ENCODE measurements at places on chromosomes 4 and X.

- no peak for DNase-seq
Measured at GRCh38 chrX:130071611-130072344, 38.5 kb downstream of the ELF4 start.

DNA sequence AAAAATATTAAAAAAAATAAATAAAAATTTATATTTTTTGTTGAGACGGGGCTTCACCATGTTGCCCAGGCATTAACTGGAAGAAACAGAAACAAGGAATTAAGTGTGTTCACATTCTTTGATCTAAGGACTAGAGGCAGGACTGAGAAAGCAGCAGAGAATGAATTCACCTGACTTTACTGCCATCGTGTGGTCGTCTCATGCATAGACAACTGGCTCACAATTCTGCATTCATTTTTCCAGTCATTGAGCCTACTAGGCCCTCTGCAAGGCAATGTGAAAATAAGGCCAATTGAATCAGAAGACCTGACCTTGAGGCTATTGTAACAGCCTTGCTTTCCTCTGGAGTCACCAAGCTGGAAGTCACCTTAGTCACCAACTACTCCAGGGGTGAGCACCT is 37.4 kb downstream of the LHFPL1 start:
- no peak for DNase-seq

DNA sequence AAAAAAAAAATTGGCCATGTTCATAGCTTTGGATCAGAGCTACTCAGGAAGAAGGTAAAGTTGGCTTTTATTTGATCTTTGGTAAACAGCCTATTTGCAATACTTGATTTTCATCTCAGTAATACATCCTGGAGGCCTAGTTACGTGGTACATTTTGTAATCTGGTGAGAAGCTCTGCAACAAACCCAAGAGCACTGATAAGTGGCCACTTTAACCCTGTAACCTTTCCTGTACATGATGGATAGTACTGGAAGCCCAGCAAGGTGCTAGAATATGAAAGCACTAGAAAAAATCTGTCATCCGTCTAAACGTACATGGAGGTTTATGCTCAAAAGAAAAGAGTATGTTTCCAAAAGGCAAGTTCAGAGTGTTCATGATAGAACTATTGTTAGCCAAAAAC is 88.3 kb upstream of the BMP2K start:
- no peak for DNase-seq

DNA sequence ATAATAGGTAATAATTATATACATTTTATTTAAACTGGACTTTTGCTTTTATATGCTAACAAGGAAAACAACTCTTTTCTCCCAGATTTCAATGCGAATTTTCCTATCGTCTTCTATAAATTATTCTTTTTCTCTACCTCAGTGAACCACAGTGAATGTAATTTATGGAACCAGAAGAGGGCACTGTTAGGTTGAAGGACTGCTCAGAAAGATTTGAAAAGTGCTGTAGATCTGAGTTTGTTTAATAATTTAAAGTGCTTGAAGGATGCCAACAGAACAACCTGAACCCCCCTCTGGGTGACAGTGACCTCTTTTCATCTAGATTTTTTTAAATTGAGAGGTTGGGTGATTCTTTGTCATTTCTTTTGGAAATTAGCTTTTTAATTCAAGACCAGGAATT is 54.9 kb downstream of the PHOX2B start:
- no peak for DNase-seq

GRCh38 chr4:150149381-150149780 is 71.1 kb downstream of the DCLK2 start:
- no peak for DNase-seq

All from activated gamma-delta T cell (primary cell).